Choroid plexus epithelial cell (primary cell): ENCODE measurements at places on chromosomes 13 and 19.

GRCh38 chr13:91331047-91331915 lies 16.2 kb upstream of the MIR17HG start:
- no peak for DNase-seq

DNA sequence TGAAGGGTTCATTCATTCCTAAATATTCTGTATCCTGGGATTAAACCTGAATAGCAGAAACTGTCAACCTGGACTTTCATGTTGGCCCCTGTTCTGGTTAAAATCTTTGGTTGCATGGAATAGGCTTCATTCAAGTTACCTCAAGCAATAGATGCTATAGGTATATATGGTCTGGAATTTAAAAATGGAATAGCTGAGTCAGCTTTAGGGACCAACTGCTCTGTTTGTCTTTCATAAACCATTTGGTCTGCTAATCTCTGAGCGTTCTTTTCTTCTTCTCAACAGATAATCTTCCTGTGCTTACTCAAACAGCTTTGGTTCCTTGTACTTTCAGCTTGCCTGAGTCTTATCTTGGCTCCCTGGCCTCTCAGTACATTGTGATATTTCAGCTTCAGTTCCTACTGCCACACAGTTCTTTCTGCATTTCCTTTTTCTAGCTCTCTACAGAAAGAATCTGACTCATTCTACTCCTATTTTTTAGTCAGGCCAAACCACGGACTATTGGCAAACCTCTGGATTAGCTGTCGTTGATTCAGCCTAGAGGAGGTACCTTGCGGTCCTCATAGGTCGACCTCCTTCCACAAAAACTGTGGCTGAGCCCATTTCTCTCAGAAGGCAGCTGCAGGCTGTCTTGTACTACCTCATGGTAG lies 35.9 kb upstream of the MAB21L1 start:
- DNase-seq: peak; percentile 95

GRCh38 chr19:50315773-50316448 lies 13.3 kb downstream of the KCNC3 start:
- DNase-seq: peak; percentile 50

DNA sequence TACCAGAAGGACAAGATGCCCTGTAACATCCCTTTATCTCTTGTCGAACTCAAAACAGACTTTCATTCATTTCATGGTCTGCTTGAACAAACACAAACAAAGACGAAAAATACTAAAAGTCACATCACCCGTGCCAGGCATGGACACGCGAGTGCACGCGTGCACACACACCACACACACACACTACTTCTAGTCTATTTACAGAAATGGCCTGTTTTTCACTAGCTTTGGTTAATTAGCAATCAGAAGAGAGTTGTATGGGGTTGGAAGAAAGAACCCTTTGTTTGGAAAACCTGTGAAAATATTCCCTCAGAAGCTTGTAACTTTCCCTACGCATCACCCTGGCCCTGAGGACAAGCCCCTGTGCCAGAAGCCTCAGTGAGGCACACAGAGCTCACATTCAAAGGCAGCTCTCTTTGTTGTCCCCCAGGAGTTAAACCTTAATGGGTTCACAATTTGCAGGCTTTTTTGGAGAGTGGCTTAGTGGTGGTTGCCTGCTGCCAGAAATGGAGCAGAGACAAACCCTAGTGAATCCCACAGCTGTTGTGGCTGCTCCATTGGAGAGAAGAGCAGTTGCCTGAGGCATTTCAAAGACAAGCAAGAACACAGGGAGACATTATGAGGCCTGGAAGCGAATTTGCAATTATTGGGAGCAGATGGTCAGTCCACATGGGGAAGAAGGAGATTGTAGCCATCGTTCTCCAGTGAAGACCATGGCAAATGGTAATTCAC lies 55.9 kb downstream of the STARD13 start:
- no peak for DNase-seq

DNA sequence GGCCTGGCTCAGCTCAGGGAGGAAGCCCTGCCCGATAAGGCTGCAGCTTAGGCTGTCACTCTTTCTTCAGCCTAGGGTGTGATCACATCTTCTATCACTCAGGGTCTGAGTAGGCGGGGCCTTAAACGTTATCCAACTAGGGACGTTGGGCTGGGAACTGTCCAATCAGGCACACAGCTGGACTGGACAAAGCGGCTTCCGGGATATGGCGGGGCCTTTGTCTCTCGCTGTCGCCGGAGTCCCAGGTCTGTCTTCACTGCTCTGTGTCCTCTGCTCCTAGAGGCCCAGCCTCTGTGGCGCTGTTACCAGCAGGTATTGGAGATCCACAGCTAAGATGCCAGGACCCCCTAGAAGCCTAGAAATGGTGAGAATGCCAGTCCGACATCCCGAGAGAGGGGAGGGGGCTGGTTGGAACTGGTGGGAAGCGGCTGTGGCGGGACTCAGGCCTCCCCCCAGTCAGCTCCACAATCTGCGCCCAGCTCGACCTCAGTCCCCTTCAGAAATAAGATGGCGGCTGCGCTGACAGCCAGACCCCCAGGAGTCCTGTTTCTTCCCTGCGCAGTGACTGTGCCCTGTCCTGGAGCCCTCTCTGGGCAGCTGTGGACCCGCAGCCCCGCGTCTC lies at the start of gene ZNF254:
Gene ZNF254 (plus strand): TSS at position 214 of the 622 bp plus-strand sequence. CDS start 121 bp downstream, at position 335.
- peak; percentile 97 for DNase-seq

DNA sequence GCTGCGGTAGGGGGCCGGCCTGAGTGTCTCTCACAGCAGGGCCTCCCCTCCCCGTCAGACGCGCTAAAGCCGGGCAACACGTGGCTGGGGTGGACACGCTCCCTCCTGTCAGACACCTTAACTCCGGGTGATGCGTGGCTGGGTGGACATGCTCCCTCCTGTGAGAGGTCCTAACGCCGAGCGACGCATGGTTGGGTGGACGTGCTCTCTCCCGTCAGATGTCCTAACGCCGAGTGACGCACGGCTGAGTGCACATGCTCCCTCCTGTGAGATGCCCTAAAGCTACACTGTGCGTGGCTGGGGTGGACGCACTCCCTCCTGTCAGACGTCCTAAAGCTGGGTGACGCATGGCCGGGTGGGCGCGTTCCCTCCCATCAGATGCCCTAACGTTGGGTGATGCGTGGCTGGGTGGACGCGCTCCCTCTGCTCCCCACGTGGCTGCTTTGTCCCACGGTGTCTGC lies 126.1 kb upstream of the MCF2L start:
- DNase-seq: no peak

DNA sequence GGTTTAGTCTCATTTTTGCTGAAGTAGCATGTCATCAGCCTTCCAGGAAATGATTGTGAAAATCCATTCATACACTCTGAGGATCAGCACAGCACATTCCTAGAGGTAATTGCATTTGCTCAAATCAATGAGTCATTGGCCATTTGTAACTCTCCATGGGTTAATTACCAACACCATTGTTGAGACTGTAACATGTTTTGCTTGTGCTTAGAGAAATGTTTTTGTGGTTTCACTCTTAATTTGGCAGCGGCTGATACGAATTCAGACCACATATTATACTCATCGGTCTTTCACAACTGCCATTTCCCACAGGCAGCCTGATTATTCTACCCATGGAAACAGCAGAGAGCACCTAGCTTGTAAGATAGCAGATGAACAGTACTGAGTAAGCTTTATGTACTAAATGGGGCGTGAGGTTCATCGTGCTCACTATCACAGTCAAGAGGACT lies 110.3 kb downstream of the NHLRC3 start:
- peak; percentile 76 for DNase-seq

DNA sequence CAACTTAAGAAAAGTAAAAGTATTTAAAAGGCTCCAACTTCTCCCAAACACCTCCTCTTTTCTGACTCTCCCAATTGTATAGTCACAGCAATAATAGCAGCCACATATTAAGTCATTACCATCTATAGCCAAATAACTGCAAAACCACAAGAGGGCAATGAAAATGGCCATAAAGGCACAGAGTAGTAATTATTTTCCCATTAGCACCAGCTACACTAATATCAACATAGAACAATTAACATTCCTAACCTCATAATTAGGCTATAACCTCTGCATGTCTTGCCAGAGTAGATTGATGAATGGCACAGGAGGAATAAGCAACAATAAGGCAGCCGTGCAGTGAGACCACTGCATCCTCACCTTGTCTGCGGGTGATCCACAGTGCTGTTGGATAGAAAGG lies 226.4 kb upstream of the SERP2 start:
- DNase-seq: no peak

DNA sequence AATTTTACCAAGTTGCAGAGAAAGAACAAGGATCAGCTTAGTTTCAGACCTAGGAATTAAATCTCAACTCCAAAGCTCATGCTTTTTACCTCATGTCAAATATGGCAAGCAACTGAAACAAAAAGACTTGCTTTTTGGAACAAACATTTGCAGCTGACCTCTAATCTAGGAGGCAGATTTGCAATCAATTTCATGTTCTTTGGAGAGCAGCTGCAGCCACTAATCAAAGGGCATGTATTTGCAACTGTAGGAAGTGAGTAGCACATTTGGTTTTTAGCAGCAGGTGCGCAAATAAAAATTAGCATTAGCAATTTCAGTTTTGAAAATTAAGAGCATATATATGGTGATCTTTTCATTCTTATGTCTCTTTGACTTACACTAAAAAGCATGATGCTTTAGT lies 459.3 kb upstream of the SLC10A2 start:
- no peak for DNase-seq

DNA sequence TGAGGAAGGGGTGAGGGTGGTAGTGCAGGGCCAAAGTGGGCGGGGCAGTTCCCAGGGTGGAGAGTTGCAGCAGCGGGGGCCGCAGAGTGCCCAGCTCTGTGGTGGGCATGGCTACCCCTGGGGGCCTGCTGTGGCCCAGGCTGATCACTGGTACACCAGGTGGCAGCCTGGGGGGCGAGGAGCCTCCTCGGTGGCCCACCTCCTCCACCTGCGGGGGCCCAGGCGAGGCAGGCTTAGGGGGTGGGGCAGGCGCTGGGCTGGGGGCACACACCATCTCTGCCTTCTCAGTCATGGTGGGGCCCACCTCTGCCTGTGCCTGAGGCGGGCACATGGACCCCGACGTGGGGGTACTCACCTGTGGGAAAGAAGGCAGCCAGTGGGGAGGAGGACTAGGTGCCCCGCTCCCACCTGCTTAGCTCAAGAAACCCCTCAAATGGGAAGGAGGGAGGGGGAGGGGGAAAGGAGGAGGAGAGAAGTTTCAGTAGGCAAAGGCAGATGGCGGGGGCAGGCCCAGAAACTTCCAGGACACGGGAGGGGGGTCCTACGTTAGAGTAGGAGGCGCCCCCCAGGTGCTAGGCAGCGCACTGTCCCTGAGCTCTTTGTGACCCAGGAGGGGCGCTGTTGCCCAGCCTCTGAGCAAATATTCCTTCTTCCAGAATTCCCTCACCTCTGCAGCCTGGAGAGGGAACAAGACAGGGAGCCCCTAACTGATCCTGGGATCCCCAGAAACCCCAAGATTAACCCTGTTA lies 1.6 kb downstream of the LYL1 start:
- no peak for DNase-seq

DNA sequence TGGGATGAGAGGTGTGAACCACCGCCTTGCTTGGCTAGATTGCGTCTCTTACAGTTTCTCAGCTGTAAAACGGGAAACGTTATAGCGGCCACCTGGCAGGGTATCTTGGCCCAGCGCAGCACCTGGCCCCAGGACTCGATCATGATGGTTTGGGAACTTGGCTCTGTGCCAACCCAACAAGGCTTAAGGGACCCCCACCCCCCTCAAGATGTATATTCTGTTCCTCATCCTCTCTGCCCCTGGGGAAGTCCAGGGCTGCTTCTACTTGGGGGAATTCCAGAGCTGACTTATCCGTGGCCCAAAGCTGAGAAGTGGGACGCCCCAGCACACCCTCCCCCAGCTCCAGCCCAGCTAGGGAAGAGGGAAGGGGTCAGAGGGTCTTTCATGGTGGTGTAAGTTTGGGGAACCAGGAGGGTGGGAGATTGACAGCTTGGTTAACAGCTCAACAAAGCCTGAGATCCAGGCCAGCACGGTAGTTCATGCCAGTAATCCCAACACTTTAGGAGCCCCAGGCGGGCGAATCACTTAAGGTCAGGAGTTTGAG lies 695 bp downstream of the ICAM1 start:
- peak; percentile 65 for DNase-seq

DNA sequence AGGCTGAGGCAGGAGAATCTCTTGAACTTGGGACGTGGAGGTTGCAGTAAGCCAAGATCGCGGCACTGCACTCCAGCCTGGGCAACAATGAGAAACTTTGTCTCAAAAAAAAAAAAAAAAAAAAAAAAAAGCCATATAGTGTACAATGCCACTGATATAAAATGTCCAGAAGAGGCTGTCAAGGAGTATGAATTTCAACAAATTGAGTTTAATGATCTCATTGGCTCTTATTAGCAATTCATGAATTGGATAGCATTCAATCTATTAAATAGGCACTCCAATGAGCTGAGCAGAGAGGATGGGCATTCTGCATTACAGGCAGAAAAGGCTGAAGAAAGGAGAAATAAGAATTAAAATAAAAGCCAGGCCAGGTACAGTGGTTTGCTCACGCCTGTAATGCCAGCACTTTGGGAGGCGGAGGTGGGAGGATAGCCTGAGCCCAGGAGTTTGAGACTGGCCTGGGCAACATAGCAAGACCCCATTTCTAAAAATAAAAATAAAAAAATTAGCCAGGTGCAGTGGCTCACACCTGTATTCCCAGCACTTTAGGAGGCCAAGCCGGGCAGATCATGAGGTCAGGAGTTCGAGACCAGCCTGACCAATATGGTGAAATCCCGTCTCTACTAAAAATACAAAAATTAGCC lies 757 bp upstream of the LMNB2 start:
- DNase-seq: no peak

- DNase-seq: no peak
Measured at GRCh38 chr13:74569251-74569650, 435.0 kb upstream of the KLF12 start.

- DNase-seq: no peak
Measured at GRCh38 chr13:48561466-48562235, 28.8 kb upstream of the RCBTB2 start.

DNA sequence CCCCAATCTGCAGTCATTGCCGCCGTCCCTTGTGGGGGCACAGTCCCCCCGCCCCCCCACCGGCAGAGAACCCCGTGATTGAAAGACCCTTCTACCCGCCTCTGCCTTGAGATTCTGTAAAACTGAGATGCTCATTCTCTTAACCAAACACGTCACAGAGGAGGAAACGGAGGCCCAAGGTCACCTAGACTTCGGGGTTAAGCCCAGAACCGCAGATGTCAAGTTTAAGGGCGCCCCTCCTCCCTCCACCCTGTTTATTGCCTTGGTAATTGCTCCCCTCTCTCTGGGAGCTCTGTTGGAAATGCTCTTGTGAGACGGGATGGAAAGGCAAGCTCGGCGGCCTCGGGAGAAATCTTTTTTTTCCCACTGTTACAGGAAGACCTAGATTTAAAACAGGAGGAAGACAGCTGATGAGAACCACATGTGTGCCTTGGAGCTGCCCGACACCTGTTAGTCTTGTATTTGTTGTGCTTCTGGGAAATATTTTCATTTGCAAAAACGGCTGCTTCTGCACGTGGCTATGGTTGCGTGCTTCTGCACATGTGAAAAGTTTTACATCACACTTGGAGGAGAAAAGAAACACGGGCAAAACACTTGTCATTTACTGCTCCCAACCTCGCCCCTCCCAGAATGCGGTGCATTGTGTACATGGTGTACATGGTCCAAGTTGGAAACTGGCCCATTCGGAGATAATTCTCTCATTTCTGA lies 1.1 kb upstream of the MED26 start:
- DNase-seq: peak; percentile 72

GRCh38 chr19:17041976-17042375 lies 15.4 kb upstream of the CPAMD8 start:
- DNase-seq: peak; percentile 50
